D341Med (cell line): ENCODE measurements at places on chromosomes 2 and 18.

DNA sequence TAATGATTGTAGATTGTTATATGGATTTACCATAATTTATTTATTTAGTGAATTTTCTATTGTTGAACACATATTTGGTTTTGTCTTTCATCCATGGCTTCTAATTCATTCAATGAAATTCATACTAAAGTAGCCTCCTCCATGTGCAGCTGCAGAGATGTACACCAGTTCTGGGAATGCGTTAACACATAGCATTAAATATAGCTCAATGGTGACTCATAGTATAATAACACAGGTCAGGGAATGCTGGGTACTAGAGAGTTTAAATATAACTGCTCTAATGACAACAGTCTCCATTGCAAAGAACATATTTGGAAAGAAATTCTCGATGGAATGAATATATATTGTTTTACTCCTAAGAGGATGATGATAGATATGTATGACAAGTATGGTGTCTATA lies 1190.2 kb upstream of the NRXN1 start:
- DNase-seq: no peak

DNA sequence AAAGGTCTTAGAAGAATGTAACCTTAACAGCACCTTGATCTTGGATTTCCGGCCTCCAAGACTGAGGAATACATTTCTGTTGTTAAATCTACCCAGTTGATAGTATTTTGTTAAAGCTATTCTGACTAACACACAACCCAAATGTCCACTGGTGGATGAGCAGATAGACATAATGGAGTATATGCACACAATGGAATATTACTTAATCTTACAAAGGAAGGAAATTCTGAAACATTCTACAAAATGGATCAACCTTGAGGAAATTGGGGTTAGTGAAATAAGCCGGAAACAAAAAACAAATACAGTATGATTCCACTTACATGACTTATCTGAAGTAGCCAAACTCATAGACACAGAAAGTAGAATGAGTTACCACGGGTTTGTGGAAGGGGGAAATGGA lies 168.7 kb downstream of the ZNF804A start:
- DNase-seq: no peak

GRCh38 chr2:127407661-127408003 lies 10.6 kb upstream of the PROC start:
- no peak for DNase-seq

DNA sequence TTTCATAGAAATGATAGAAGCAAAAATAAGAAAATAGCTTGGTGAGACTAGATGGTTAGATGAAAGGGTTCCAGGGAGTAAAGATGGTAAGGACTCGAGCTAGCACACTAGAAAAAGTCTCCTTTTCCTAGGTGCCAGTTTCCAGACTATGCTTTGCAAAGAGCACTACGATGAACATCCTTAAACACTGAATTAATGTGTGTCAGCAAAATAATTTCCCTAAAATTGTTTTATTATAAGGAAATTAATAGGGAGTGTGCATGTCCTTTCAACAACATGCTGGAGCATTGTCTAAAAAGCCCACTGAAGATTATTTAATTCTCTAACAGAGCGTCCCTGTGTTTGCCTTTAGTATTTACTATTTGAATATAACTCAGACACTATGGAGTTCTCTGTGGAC lies 107.4 kb upstream of the NDUFV2 start:
- no peak for DNase-seq

DNA sequence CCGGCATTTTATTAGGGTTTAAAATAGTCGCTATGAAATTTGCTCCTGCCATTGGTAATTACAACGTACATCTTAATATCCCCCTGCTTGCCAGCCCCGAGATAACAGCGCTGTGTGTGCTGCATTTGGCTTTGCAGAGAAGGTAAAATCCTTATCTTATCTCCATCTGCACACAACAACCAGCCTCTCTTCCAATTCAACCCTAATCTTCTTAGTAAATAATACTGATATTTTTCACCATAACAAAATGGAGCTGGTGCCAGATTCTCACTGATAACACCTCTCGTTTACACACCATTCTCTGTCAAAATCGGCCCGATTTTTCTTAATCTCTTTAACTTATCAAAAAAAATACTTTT lies 61.4 kb upstream of the SIX3 start:
- peak; percentile 55 for DNase-seq

- DNase-seq: no peak
Observed at GRCh38 chr2:163370169-163370886, 365.5 kb downstream of the FIGN start.
